ENCODE measurements at places on chromosomes 2 and 18.

GRCh38 chr2:219041252-219041651 is at the start of gene CFAP65:
Gene CFAP65 (minus strand): TSS chr2:219041516. CDS start chr2:219039048, 2,468 bp downstream.
- peak; percentile 40 for DNase-seq

GRCh38 chr18:25341831-25342230 is 10.1 kb downstream of the ZNF521 start:
- peak; percentile 40 for DNase-seq

DNA sequence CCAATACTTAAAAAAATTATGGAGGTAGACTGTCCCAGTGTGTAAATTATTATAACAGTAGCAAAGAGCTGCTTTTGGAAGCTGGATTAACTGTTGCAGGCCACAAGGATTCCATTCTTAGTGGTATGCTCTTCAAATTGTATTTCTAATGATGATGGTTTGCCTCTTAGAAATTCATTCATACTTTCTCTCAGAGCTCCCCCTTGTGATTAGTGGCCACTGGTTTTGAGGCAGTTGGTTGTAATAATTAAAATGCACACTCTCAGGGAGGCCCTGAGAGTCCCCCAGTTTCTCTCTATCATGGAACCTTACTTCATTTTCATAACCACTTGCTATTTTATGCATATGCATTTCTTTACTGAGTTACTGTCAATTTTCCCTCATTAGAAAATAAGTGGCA is 122.5 kb downstream of the PLA2R1 start:
- DNase-seq: peak; percentile 59

DNA sequence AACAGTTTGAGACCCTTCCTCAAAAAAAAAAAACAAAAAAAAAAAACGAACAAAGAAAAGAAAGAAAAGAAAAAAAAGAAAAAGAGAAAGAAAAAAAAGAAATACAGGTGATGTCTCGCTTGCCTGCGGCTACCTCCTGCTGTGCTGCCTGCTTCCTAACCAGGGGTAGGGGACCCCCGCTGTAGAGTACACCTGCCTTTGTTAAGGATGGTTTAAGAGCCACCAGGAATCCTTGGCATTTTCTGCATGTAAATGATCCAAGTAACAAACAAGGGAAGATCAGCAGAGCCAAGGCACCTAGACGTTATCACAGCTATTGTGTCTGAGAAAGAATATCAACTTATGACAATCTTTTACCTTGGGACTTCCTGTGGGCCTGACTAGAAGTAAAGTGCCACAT is 856.8 kb upstream of the GCFC2 start:
- no peak for DNase-seq

GRCh38 chr2:136666-137065 is 90.4 kb upstream of the FAM110C start:
- DNase-seq: no peak

GRCh38 chr2:29016504-29016903 is 35.4 kb downstream of the TOGARAM2 start:
- DNase-seq: no peak

Data from endothelial cell of umbilical vein (primary cell).